ENCODE measurements at places on chromosomes 7 and 10.

DNA sequence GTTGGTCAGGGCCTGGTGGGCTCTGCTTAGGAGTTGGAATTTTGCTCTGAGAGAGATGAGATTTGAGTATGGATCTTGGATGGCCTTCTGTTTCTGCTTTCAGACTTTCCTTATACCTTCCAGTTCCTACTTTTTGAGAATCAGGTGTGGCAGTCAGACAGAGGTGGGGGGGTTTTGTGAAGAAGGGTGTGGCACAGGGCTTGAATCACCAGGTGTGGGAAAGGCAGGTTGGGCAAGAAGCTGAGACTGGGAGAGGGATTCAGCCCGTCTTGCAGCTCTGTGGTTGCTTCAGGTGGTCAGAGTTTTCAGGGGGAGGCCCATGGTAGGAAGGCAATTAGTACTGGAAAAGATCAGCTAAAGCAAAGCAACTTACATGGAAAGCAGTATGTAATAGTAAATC lies 340.2 kb downstream of the LRMDA start:
- DNase-seq: no peak

DNA sequence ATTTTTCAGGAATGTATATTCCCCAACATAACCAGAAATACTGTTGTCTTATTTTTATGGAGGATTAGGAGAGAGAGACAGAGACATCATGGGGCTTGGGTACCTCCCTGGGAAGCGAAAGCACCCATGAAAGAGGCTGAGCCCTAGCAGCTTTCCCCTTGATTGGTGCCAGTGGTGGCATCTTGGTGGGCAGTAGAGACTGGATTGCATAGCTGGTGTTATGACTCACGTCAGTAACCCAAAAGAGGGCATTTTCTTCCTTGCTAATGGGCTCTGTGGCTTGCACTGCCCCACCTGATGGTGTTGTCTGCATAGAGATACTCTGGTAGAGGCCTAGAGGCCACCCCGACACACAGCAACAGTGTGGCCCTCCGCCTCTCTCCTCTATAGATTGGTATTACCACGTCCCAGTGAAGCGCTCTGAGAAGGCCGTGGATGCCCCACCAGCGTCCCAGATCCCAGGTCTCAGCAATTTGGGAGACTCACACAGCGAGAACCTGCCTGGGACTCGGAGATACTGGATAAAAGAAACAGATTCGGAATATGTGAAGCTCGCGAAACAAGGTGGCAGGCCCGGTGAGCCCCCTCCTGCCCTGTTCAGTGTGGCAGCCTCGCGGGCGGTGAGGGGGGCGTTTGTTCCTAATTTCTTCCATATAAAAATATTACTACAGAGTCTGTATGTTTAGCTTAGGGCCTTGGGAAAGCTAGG lies 5.8 kb downstream of the C7orf57 start:
- DNase-seq: no peak

DNA sequence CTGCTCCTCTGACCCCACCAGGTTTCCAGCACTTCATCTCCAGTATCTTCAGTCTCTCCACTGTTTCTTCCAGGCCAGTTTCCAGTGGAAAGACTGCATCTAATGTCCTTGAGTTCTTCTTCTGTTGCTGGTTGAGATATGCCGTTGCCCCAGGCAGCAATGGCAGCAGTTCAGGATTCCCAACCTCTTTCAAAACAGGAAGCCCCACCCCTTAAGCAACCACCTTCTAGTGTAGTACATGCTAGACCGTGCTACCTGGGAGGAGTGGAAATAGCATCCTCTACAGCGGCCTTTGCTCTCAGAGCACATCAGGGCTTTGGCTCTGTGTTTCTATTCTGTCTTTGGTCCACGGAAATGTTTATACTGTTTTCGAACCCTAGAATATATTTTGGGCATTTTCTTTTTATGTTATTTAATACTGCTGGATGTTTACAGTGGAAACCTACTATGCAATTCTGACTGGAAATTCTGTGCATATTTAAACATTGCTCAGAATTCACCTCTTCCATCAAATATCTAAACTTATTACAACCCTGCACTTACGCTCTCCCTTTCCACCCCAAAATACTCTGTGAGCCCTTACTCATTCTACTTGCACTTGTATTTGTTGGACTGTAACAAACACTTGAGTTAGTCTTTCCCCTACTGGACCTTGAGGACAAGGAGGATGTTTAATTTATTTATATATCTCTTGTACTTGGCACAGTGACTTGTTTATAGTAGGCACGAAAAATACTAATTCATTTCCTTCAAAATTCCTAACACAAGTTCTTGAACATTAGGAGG lies 8.5 kb upstream of the BPGM start:
- no peak for DNase-seq

- no peak for DNase-seq
Observed at GRCh38 chr10:86655173-86655540, 810 bp downstream of the OPN4 start.

DNA sequence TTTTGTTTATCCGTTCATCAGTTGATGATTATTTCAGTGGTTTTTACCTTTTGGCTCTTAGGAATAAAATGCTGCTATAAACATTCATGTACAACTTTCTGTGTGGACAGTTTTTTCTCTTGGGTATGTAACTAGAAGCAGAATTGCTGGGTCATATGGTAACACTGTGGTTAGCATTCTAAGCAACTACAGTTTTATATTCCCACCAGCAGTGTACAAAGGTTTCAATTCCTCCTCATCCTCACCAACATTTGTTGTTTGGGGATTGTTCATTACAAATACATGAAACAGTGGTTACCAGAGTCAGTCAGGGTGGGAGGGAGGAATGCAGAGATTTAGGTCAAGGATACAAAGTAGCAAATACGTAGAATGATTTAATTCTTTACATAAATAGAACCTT lies 97.0 kb downstream of the NPSR1 start:
- DNase-seq: no peak

DNA sequence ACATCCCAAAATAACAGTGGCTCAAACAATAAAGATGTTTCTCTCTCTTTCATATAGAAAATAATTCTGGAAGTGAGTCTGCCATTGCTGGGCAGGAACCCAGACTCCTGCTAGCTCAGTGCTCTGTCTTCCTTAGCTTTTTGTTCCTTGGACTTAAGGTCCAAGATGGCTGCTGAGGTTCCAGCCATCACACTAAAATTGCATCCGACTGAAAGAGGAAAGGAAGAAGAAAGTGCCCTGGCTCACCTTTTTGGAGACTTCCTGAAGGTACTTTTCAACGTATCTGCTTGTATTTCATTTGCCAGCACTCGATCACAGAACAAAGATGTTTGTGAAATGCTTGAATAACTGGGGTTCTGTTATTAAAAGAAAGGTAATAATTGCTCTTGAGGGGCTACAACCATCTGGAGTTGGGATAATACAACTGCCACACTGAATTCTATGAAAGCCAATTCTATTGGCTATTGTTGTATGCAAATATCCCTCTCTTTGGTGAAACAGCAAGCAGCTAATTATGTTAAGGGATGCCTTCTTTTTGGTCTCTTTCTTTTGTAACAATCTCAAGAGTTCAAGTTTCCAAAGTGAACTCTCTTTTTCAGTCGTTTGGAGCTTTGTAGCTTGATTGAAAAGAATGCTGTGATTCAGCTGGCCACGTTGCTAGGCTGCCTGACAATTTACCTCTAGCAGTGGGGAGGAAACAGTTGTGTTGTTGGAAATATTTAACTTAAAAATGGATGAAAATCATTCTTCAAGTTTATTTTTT lies 83.9 kb downstream of the BAMBI start:
- DNase-seq: no peak

DNA sequence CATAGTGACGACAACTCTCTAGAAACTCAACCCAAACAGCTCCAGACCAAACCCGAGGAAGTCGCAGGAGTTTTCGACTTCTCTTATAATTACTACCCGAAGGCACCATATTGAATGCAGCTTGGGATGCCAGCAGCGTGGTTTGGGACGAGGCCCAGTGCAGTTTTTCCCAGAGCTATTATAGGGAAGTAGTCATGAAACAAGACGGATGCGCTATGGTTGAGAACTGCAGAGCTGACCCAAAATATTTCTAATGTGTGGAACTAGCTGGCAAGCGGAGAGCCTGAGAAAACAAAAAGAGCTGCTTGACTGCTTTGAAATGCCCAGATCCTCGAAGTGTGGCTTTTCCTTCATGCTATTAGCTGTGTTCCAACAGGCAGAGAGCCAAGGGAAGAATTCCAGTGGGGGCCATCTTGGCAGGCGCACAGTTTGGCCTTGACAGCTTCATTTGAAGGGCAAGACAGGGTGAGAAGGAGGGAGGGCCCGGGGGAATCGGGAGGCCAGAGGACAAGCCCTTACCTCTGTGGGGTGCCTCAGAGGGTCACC lies 122.7 kb downstream of the CUL2 start:
- DNase-seq: no peak

DNA sequence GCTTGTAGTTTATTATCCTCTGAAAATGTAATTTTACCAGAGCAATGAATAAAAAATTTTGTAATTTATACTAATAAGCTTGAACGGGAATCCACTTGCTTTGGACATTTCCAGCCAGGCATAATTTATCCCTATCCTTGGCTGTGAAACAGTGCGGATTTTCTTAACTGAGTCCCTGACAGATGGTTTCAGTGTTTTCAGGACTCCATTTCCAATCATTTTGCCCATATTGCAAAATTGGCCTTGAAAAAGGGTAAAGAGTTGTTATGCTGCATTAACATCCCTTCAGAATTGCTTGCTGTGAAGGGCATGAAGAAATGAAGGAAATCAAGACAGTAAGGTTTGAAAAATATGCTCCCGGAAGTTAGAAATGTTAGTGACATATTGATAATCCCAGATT lies 57.7 kb downstream of the NXPH1 start:
- DNase-seq: no peak

DNA sequence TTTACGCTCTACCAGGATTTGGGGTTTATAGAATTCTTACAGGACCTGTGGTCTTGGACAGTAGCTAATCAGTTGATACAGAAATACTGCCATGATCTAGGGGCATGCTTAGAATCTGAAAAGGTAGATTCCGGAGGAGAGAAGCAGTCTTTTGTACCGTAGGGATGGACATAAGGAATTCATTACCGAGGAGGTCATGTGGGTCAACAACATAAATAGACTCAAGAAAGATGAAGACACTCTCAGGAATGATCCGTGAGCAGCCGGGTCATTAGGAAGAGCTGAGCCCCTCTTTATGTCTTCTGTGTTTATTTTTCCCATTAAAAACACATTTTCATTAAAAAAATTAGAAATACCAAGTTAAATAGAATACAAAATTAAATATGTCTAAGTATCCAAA lies 160.1 kb upstream of the TNS3 start:
- DNase-seq: no peak

DNA sequence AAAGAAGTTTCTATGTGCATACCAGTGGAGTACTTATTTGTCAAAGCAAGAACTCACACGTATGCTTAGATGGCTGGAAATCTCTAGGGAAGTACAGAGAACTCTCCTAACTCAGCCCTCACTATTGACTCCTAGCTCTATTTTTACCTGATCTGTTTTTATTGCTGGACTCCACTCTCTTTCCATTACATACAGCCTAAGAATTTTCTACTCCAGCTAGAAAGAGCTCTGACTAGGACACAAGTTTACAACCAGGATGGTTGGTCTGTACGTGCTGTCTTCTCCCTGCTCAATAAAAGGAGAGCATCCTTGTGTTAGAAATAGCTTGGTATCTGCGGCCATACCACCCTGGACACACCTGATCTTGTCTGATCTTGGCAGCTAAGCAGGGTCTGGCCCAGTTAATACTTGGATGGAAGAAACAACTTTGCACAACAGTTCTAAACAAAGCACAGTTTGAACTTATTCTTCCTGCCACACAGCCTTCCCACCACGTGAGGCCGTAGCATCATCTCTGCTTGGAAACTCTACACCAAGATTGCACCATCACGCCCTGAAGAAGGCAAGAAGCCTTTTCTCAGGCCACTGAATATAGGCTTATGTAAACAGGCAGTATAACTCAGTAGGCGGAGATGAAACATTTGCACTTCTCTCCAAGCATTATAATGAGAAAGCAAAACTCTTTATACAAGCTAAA lies 50.7 kb downstream of the KCNMA1 start:
- DNase-seq: peak; percentile 26

DNA sequence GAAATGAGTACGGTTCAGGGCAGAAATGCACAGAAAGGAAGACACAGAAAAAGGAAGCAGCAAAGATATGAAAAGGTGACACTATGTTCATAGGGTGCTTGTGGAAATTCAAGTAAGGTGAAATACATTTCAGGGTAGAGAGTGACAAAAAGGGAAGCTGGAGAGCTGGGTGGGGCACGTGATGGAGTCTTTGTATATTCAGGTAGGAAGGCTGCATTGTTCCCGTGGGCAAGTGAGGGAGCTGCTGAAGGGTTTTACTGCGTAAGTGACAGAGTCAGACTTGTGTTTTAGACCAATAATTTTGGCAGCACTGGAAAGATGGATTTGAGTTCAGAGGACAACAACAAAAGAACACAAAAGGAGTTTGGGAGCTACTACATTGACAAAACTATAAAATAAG lies 35.3 kb upstream of the ANK3 start:
- no peak for DNase-seq

DNA sequence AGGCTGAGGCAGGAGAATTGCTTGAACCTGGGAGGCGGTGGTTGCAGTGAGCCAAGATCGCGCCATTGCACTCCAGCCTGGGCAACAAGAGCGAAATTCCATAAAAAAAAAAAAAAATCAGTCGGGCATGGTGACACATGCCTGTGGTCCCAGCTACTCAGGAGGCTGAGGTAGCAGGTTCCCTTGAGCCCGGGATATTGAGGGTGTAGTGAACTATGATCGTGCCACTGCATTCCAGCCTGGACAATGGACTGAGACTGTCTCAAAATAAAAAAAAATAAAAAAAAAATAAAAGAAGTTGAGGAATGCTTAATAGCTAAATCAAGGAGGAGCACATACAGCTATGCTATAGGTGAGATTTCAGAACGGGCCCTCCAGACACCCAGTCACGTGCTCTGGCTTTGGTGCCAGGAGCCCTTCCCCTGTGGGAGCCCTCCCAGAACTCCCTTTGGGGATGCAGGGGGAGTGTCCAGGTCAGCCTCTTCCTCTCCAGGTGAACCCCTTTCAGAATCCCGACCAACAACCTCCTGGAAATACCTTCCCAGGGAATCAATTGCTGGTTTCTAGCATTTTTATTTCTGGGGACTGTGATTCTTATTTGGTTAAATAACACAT lies 42.9 kb upstream of the CTBP2 start:
- DNase-seq: no peak

- DNase-seq: no peak
Observed at GRCh38 chr10:86164960-86165630, 201.5 kb downstream of the GRID1 start.

DNA sequence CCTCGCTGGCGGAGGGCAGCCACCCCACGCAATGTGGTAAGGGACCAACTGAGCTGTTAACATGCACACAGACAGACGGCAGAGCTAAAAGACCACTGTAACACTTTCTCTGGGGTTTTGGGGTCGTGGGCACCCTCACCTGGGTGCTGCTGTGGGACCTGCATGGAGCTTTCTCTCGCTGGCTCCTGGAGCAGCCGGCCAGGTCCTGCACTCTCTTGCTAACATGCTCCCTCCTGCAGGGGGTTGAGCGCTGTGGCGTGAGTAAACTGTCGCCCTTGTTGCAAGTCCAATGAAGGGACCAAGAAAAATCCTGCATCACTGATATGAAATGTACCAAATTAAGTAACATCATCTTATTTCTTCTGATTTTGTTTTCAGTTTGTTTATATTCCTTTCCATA lies 92.0 kb downstream of the ADK start:
- no peak for DNase-seq
